Stimulated activated CD8-positive, alpha-beta memory T cell treated with anti-CD3 and anti-CD28 coated beads, Interleukin-15, amount 100 ng/mL, for 24 hours (primary cell): ENCODE measurements at places on chromosomes 2 and 18.
A peak's percentile ranks its signal among the peaks of the same experiment; 100 is the strongest.

- DNase-seq, result no peak
These were observed 3.8 kb downstream of the CTIF start for GRCh38 chr18:48542513-48543181.

- DNase-seq, result no peak
These were observed 305.9 kb downstream of the HRH4 start for GRCh38 chr18:24766376-24766775.

GRCh38 chr2:196318517-196319377 is 147.4 kb upstream of the STK17B start:
- no peak for DNase-seq

GRCh38 chr2:176934869-176935415 is 277.7 kb upstream of the HNRNPA3 start:
- DNase-seq, result no peak

- DNase-seq, result no peak
These were observed 395.7 kb upstream of the SALL3 start for GRCh38 chr18:78583739-78584458.

GRCh38 chr2:176126929-176127773 is 2.4 kb upstream of the HOXD8 start:
- DNase-seq, result peak; percentile 53

- no peak for DNase-seq
These were observed 129.4 kb upstream of the MAPRE2 start for GRCh38 chr18:34911661-34912384.

DNA sequence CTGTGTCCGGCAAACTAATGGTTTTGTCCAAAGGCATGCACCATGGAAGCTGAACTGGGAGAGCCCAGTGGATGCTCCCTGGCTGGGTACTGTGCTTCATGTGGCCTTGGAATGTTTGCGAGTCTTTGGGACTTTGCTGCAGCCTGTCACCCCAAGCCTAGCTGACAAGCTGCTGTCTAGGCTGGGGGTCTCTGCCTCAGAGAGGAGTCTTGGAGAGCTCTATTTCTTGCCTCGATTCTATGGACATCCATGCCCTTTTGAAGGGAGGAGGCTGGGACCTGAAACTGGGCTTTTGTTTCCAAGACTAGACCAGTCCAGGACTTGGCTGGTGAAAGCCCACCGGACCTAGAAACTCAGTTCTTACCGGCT is 1.7 kb downstream of the MARS2 start:
- no peak for DNase-seq

DNA sequence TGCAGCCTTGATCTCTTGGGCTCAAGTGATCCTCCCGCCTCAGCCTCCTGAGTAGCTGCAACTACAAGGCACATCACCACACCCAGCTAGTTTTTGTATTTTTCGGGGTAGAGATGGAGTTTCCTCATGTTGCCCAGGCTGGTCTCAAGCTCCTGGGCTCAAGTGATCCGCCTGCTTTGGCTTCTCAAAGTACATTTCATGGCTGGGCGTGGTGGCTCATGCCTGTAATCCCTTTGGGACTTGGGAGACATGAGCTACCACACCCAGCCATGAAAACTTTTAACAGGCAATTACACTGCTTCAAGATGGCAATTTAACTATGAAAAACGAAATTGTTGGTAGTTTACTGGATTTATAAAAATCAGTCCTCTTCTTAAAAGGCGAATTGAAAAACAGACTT is 69.7 kb downstream of the MEP1B start:
- DNase-seq, result no peak

DNA sequence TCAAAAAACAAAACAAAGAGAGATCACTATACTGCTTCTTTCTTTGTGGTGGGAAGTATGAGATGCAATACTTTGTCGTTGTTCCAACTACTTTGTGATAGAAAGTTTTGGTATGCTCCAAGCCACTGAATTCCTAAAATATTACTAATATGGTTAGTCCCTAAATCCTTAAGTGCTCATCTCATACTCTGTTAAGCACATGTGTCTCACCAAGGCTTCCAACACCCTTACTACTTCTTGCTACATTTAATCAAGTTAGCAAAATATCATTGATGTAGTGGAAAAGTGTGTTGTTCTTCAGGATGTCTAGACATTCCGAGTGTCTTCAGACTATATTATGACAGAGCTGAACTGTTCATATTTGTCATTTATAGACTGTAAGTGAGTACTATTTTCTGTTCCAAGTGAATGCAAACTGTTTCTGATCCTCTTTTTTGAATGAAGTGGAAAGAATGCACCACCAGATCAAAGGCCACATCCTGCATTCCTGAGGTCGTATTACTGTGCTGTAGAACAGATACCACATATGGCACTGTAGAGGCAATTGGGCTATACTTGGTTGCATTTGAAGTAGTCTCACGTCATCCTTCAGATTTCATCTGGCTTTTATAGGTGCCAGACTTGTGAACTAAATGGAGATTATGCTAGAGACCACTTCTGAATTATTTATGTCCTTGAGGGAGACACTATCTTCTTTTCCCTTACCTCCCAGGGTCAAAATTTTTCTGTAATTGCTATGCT is 298.4 kb upstream of the ZNF521 start:
- no peak for DNase-seq

GRCh38 chr18:55452123-55452611 is 135.8 kb downstream of the TCF4 start:
- DNase-seq, result no peak

GRCh38 chr2:138711812-138712211 is 68.4 kb downstream of the NXPH2 start:
- no peak for DNase-seq

- no peak for DNase-seq
These were observed 217.9 kb upstream of the RAB6C start for GRCh38 chr2:129761569-129762021.

DNA sequence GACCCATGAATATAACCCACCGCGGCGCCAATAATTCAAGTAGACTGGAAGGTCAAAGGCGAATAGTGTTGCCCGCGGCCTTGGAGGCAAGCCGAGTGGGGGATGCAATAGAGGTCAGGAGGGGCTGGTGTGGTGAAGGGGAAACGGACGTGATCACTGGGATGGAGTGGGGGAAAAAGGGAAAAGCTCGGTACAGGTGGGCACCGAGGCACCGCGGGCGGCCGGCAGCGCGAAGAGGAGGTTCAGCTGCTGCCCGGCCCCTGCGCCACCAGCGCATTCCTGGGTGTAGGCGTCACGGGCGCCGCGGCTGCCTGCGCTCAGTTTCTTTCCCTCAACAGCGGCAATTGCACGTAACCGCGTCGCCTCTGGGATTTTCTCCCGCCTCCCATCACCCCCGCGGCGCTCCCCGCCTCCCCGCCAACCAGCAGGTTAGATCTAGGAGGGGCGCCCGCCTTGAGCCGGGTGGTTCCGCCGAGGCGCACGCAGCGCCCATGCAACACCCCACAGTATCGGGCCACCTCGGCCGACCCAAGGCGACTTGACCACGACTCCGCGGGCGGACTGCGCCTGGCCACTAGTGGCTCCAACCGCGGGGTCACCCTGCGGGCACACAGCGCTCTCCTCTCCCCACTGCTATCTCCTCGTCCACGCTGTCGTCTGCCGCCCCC is 1.5 kb downstream of the RND3 start:
- DNase-seq, result no peak

GRCh38 chr18:48688961-48689360 is 150.1 kb downstream of the CTIF start:
- DNase-seq, result no peak

GRCh38 chr2:232398293-232399034 is 8.2 kb upstream of the ALPG start:
- DNase-seq, result no peak

GRCh38 chr2:121150126-121150525 is 134.9 kb downstream of the TFCP2L1 start:
- no peak for DNase-seq

GRCh38 chr2:6297238-6297637 is 568.5 kb downstream of the CMPK2 start:
- no peak for DNase-seq

DNA sequence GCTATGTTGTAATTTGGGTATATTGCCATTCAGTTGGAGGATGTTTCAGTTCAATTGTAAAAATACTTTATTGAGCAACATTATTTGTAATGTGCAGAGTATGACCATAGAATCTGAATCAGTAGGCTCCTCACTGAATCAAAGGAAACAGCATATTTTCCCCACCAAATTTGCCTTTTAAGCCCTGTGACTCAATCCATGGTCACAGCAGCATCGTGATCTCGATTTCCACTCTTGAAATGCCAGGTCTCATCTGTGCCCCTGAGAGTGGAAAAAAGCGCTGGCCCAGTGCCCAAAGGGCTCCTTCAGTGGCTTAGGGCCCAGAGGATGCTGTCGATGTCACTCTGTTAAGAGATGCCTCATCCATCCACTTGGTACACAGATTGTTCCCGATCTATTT is 57.5 kb downstream of the FHOD3 start:
- DNase-seq, result no peak

DNA sequence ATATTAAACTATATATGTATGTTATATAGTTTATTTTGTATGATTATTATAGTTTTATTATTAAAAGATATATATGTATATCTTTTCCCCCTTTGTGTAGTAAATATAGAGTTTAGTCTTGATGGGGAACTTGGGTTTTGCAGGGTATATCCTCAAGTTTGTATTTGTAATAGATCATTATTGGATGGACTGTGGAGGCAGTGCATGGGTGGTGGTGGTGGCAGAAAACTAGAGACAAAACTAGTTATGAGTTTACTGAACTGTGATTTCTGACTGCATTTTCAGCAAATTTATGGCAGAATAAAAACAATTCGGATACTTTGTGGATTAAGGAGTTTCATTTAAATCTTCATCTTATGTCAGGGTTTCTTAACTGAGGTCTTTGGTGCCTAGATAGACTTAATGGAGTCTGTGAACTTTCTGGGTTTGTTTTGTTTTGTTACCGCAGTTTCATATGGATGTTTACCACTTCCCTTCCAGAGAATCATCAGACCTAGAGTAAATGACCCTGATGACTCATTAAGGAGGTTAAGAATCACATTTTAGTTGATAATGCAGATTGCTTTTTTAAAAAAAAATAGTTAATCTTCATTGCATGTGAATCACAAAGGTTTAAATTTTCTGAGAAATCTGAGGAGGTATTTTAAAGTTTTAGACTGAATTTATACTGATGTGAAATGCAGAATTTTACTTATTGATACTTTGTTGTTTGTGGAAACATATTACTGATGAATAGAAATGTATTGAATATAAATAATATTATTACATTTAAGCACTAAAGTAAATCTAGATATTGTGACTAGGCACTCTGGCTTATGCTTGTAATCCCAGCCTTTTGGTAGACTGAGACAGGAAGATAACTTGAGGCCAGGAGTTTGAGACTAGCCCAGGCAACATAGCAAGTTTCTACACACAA is 14.5 kb downstream of the EPC2 start:
- no peak for DNase-seq

GRCh38 chr2:97708608-97709007 is 4.8 kb upstream of the ZAP70 start:
- no peak for DNase-seq

- DNase-seq, result no peak
These were observed 225.6 kb upstream of the GCFC2 start for GRCh38 chr2:75936311-75936710.

- DNase-seq, result no peak
These were observed 252.9 kb downstream of the PRKCE start for GRCh38 chr2:45904267-45904945.

DNA sequence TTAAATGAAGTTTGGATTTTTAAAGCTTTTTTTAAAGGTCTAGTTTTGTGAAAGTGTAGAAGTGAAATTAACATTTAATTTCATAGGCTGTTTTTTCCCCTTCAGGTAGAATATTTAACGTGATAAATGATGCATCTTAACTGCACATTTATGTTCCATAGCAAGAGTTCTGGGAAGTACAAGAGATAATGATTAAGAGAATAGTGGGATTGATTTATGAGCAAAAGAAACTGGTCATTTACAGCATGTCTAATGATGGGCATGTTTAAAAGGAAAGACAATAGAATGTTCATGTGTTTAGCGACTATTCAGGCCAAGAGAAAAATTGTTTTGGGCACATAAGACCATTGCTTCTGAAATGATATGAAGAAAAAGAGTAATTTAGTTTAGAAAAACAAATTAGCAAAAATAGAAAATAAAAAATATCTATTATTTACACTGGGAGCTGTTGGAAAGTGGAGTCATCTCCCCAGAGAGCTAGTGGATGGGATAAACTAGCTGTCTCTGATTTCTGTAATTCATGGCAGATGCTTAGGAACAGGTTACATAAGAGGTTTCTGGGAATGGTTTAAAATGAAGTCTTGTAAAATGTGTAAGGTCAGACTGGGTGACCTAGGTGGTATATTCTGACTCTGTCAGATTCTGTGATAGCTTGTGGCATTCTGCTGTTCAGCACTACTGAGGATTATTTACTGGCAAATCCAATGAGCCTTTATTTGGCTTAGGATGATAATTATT is 60.7 kb downstream of the WDR7 start:
- DNase-seq, result no peak

GRCh38 chr2:77161009-77161408 is 361.2 kb downstream of the LRRTM4 start:
- no peak for DNase-seq

DNA sequence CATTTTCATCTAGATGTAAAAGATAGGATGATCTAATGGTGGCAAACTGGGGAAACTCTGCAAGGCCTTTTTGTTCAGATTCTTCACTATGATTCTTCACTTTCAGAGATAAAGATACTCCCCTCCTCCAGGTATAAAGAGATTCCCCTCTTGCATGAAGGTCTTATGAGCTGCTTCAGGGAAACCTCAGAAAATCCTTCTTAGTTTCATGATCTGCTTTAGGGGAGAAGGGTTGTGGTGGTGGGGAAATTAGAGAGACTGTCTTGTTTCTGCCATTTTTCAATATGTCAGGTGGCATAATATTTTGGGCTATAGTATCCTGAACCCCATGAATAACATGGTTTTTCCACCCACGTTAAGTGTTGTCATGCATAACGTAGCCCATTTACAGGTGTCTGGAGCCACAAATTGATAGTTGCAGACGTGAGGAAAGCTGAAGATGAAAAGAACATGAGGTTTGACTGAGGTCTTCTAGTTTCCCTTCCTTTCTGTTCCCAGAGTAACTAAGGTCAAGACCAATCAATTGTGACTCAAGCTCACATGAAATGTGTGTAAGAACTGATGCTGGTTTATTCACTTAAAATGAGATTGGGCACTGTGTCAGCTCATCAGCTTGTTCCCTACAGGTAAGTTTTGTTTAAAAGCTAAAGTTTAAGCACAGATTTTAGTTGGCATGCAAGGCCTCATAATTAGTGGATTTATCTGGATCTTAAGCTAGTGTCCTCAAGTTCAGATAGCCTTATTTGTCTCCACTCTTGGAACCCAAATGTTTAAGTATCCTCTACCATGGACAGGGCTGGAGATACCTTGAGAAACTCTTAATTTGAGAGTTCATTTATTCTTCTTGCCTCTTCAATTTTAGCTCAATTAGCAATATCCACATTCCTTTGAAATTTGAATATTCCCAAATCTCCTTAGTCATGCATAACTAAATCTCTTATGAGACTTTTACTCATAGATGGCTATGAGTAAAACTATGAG is 304.5 kb upstream of the FANCL start:
- no peak for DNase-seq

DNA sequence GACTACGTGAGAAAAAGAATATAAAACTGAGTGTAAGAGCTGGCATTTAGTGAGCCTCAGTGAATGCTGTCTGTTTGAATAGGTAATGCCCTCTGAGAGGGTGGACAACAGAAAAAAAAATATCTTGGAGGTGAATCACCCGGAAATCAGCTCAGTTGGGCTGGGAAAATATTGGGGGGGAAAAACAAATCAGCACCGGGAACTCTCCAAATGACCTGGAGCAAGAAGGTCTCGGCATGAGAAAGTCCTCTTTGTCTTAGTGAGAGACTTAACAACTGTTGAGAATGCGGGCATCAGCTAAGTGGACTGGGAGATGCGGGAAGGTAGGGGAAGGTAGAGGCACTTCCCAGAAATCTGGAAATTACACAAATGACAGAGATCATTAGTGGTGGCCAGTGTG is 109.4 kb upstream of the POU3F3 start:
- DNase-seq, result no peak

- no peak for DNase-seq
These were observed 65.9 kb upstream of the ITM2C start for GRCh38 chr2:230798769-230799399.
